ENCODE measurements at places on chromosomes 2 and 18.

GRCh38 chr2:164974221-164974620, 18.9 kb upstream of the SLC38A11 start:
- H3K36me3 ChIP-seq, result no peaks in the 10 kb centered on the region
- H3K4me1 ChIP-seq, result peaks cover 9% of the 10 kb centered on the region
- no peak for DNase-seq

GRCh38 chr2:48551548-48551947, 21.6 kb downstream of the STON1 start:
- H3K4me3 ChIP-seq, result no peak overlapping the region
- peaks cover 4% of the 10 kb centered on the region for H3K4me1 ChIP-seq
- H3K36me3 ChIP-seq, result peaks cover 11% of the 10 kb centered on the region
- DNase-seq, result no peak
- no peaks in the 10 kb centered on the region for H3K27me3 ChIP-seq

- H3K4me3 ChIP-seq, result no peak overlapping the region
- H3K27me3 ChIP-seq, result no peaks in the 10 kb centered on the region
- H3K36me3 ChIP-seq, result no peaks in the 10 kb centered on the region
- H3K4me1 ChIP-seq, result peaks cover 26% of the 10 kb centered on the region
- no peak overlapping the region for H3K27ac ChIP-seq
- no peak for DNase-seq
Observed at GRCh38 chr18:28113271-28114029, 63.5 kb downstream of the CDH2 start.

DNA sequence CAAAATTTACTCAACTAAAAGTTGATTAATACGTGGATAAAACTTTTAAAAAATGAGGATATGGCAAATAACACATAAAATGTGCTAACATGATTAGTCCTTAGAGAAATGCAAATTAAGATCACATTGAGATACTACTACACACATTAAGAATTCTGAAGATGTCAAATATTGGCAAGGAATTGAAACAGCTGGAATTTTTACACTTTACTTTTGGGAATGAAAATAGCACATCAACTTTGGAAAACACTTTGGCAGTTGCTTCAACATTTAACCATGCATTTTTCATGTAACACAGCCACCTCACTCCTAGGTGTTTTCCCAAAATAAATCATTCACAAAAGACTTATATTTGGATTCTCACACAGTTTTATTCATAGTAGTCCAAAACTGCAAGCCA, 687.9 kb upstream of the SETBP1 start:
- H3K27ac ChIP-seq, result no peak overlapping the region
- no peak for DNase-seq
- H3K36me3 ChIP-seq, result no peaks in the 10 kb centered on the region
- no peaks in the 10 kb centered on the region for H3K27me3 ChIP-seq
- no peak overlapping the region for H3K4me3 ChIP-seq

- no peak overlapping the region for H3K27ac ChIP-seq
- no peak for DNase-seq
- H3K4me1 ChIP-seq, result no peaks in the 10 kb centered on the region
- no peak overlapping the region for H3K4me3 ChIP-seq
- H3K36me3 ChIP-seq, result peaks cover 97% of the 10 kb centered on the region
Observed at GRCh38 chr2:216183462-216183861, 74.3 kb downstream of the XRCC5 start.

- no peak overlapping the region for H3K4me3 ChIP-seq
- H3K27ac ChIP-seq, result no peak overlapping the region
- peaks cover 65% of the 10 kb centered on the region for H3K36me3 ChIP-seq
- H3K27me3 ChIP-seq, result no peaks in the 10 kb centered on the region
Observed at GRCh38 chr18:12462242-12462641, 54.5 kb downstream of the PRELID3A start.

DNA sequence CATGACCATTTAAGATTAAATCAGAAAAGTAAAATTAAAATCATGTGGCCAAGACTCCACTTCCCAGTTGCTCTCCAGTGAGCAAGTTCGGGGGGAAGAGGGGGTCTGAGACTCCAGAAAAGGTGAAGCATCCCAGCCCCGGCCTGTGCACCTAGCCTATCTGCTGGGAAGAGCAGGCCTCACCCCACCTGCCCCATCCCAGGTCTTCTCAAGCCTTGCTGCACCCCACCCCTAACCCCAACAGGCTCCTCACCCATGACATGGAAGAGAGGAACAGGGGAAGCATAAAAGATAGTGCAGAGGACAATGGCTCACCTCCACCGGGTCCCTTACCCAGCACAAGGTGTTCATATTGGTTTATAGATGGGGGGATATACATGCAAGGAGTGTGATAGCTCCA, 14.6 kb downstream of the CIB4 start:
- peaks cover 9% of the 10 kb centered on the region for H3K4me1 ChIP-seq
- H3K27ac ChIP-seq, result no peak overlapping the region
- no peak overlapping the region for H3K4me3 ChIP-seq
- no peaks in the 10 kb centered on the region for H3K36me3 ChIP-seq

DNA sequence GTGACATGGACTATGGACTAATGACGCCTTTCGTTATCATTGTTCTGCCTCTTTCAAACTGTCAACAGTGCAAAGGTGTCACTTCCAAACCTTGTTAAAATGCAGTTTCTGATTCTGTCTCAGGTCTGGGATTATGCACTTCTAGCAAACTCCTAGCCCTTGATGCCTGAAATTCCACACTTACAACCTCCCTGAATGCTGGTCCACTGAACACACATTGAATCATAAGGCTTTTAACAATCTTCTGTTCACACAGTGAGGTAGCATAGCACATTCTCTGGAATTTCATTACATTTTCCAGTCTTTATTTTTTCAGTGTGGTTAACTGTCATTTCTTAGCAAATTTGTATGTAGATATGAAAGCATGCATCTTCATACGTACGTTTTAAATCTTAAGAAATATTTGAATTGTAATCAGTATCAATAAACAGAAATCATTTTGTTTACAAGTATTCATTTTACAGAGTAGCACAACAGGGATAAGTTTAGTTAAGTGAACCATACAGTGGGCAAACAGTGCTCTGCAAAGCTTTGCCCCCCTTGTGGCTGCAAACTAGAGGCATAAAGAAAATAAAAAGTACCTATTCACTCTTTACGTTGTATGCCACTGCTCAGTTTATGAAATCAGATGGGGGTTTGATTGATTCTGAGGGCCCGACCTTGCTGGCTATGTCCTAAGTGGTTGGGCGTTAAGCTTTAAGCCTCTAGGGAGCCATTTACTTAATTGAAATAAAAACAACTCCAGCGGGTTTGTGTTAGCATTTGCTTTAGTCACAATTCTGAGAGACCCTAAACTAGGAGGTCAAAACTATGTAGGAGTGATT, 250.8 kb downstream of the LRRTM1 start:
- no peak overlapping the region for H3K4me3 ChIP-seq
- no peak overlapping the region for H3K27ac ChIP-seq
- H3K36me3 ChIP-seq, result no peaks in the 10 kb centered on the region
- no peak for DNase-seq

- H3K27ac ChIP-seq, result no peak overlapping the region
- no peaks in the 10 kb centered on the region for H3K27me3 ChIP-seq
- peaks cover 6% of the 10 kb centered on the region for H3K4me1 ChIP-seq
- no peaks in the 10 kb centered on the region for H3K36me3 ChIP-seq
- H3K4me3 ChIP-seq, result no peak overlapping the region
- DNase-seq, result no peak
Observed at GRCh38 chr2:77458216-77458615, 64.0 kb downstream of the LRRTM4 start.

DNA sequence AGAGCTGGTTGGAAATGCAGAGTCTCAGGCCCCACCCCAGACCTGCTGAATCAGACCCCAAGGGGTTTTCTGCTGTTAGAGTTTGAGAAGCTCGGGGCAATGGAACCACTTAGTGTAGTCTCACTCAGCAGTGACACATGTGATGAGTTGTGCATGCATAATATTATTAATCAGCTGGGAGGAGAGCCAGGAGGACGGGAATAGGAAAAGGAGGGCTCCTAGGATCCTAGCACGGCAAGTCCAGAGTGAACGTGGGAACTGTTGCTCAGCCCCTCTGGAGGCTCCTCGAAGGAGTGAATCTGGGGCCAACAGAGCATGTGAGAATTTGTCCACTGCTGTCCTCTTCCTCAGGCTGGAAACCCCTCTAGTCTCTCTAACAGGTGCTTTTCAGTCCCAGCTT, 87.1 kb downstream of the HS1BP3 start:
- H3K4me3 ChIP-seq, result no peak overlapping the region
- no peak for DNase-seq
- H3K27ac ChIP-seq, result no peak overlapping the region
- peaks cover 49% of the 10 kb centered on the region for H3K4me1 ChIP-seq

DNA sequence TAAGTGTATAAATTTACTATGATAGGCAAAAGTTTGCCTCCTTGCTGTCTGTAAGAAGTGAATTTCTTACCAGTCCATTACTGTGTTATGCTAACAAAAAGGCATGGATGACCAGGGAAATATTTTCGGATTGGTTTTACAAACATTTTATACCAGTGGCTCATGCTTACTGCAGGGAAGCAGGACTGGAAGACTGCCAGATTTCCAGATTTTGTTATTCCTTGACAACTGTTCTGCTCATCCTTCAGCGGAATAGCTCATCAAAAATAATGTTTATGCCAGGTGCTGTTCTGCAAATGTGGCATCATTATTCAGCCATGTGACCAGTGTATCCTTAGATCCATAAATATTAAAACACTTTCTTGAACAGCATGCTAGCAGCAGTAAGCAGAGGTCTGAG, 40.4 kb upstream of the NETO1 start:
- no peak for DNase-seq
- H3K36me3 ChIP-seq, result no peaks in the 10 kb centered on the region
- no peaks in the 10 kb centered on the region for H3K4me1 ChIP-seq

DNA sequence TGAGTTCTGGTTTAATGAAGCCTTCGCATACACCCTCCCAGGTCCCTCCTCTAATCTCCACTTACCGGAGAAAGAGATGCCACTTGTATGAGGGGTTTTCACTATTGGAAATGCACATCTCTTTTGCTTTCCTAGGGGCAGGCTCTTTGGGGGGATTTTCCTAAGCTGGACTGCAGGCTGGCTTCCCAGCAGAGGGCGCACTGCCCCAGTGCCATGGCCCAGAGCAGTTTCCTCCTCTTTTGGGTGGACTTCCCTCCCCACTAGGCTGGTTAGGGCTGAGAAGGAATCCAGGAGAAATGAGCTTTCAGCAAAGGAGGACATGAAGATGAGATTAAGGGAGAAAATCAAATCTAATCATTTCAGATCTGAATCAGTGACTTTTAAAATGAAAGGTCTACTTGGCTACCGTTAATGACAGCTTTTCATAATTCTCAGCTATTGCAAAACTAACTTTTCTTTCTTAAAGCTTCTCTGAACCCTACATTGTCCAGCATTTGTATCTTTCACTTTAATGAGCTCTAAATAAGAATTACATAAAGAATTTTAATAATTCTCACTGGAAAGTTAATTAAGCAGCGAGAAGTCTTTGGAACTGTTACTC, 784.1 kb upstream of the FANCL start:
- H3K27ac ChIP-seq, result no peak overlapping the region
- no peaks in the 10 kb centered on the region for H3K36me3 ChIP-seq
- no peaks in the 10 kb centered on the region for H3K4me1 ChIP-seq
- no peak overlapping the region for H3K4me3 ChIP-seq
- DNase-seq, result peak; percentile 32

DNA sequence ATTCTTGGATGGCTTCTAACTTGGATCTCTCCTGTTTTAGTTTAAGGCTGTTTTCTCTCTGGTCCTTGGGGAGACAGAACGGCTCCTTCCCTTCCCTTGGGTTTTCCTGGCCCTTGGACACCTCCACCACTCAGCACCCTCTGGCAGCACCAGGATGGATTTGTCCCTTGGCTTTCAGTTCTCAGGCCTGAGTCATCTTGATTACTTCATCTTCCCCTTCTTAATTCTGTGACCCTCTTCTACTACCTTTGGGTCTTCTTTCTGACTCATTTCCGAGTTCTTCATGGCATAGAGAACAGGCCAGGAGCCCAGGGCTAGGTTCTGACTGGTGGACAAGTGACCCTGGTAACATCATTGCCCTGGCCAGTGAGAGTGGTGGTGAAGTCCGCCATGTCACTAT, 14.9 kb downstream of the IGFBP2 start:
- no peak overlapping the region for H3K4me3 ChIP-seq
- H3K27me3 ChIP-seq, result no peaks in the 10 kb centered on the region
- DNase-seq, result no peak

- peaks cover 19% of the 10 kb centered on the region for H3K4me1 ChIP-seq
- H3K27me3 ChIP-seq, result no peaks in the 10 kb centered on the region
- no peaks in the 10 kb centered on the region for H3K36me3 ChIP-seq
- DNase-seq, result no peak
- no peak overlapping the region for H3K4me3 ChIP-seq
Observed at GRCh38 chr18:24914685-24915084, 437.3 kb downstream of the ZNF521 start.

DNA sequence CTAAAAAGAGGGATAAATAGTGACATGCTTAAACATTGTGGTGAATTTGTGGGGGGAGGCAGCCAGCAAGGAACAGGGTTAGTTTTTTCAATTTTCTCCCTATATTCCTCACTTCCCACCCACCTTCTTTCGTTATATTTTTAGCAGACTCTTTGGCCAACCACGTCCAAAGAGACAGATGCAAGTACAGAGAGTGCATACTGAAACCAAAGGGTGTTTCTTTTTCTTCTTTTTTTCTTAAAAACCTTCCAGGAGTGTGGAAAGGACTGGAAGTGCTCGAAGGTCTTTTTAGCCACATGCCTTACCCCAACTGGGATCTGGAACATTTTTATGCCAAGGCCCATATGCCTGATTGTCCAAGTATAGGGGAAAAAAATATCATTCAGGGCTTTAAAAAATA, 59.0 kb downstream of the TNP1 start:
- H3K27me3 ChIP-seq, result no peaks in the 10 kb centered on the region
- DNase-seq, result no peak
- H3K36me3 ChIP-seq, result no peaks in the 10 kb centered on the region

DNA sequence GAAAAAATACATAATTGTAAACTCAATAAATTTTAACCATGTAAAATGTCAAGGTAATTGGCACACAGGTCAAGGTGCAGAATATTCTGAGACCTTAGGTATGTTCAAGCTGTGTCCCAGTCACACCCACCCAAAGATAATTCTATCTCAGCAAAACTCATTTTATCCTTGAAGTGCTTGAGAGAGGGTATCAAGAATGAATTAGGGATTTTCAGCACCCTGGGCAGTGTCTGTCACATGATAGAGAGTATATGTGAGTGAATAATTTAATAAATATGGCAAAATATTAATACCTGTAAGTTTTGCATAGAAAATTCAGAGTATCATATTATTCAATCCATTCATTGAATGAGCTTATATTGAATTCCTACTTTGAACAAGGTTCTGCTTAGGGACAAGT, 567.9 kb downstream of the FBXO15 start:
- no peak overlapping the region for H3K27ac ChIP-seq
- no peaks in the 10 kb centered on the region for H3K27me3 ChIP-seq
- H3K4me3 ChIP-seq, result no peak overlapping the region
- no peaks in the 10 kb centered on the region for H3K4me1 ChIP-seq
- no peaks in the 10 kb centered on the region for H3K36me3 ChIP-seq

DNA sequence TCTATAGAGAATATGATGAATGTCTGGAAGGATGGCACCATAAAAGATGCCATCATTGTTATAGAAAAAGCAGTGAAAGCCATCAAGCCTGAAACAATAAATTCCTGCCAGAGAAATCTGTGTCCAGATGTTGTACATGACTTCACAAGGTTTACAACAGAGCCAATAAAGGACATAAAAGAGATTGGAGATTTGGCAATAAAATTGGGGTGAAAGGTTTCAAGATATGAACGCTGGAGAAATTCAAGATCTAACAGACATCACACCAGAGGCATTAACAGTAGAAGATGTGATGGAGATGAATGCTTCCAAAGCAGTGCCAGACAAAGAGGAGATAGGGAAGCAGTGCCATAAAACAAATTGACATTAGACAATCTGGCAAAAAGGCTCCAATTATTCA, 518.8 kb upstream of the ACVR2A start:
- no peaks in the 10 kb centered on the region for H3K4me1 ChIP-seq
- H3K4me3 ChIP-seq, result no peak overlapping the region
- H3K27me3 ChIP-seq, result no peaks in the 10 kb centered on the region
- H3K27ac ChIP-seq, result no peak overlapping the region

All from neuronal stem cell (in vitro differentiated cells).